ENCODE measurements at places on chromosomes 3 and 15. TPM values are rescaled to one million over a fixed set of nuclear protein-coding genes. Genes with fewer than 3 reads are reported as not detected.

ITIH1 gene
- not detected for total RNA-seq

ZSCAN2 gene
- total RNA-seq = 25.5 TPM

CLEC3B gene
- total RNA-seq = 10.5 TPM

XYLB gene
- 4.9 TPM for total RNA-seq

UACA gene
- 149 TPM for total RNA-seq

GOLGA6L7 gene
- not detected for total RNA-seq

HCN4 gene
- not detected for total RNA-seq

GOLGA8H gene
- 0.63 TPM for total RNA-seq

DPPA4 gene
- total RNA-seq = not detected

COL6A5 gene
- total RNA-seq = not detected

VPS18 gene
- 57.4 TPM for total RNA-seq

TRMT10C gene
- total RNA-seq = 26.2 TPM

GOLGA8K gene
- total RNA-seq = not detected

MUC20 gene
- 4.5 TPM for total RNA-seq

VIPR1 gene
- total RNA-seq = 5.6 TPM

CCNDBP1 gene
- total RNA-seq = 44.6 TPM

PFKFB4 gene
- 6.1 TPM for total RNA-seq

ADAMTS17 gene
- not detected for total RNA-seq

TM4SF1 gene
- total RNA-seq = 299 TPM

NEO1 gene
- 26.2 TPM for total RNA-seq

RMDN3 gene
- 18.0 TPM for total RNA-seq

CDHR4 gene
- 0.09 TPM for total RNA-seq

RETNLB gene
- not detected for total RNA-seq

RCN2 gene
- 89.8 TPM for total RNA-seq

BLM gene
- 3.8 TPM for total RNA-seq

GAP43 gene
- 3.4 TPM for total RNA-seq

CCDC54 gene
- total RNA-seq = not detected

FES gene
- total RNA-seq = 19.0 TPM

ADAMTSL3 gene
- total RNA-seq = 2.0 TPM

SRGAP3 gene
- total RNA-seq = 4.6 TPM

GHSR gene
- total RNA-seq = not detected

CD86 gene
- not detected for total RNA-seq

DUOXA2 gene
- not detected for total RNA-seq

GOLGA8T gene
- not detected for total RNA-seq

P2RY14 gene
- 0.41 TPM for total RNA-seq

SMCO1 gene
- total RNA-seq = not detected

Measured in fibroblast of the aortic adventitia (primary cell).